ENCODE measurements at places on chromosomes 5 and 9.

DNA sequence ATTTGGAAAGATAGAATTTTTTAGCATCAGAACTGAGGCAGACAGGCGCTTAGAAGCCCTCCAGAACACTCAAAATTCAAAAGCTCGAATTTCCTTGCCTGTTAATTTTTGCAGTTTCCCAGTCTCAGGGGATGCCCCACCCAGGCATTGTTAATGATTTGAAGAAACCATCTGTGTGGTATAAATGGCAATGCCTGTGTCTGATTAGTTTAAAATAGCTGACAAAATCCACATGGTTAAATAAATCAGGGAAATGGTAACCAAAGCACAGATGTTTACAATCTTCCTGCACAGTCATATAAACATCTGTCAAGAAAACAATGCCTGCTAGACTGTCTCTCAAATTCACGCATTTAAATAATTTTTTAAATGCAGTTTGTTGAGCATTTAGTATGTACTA lies 185.2 kb upstream of the RGMB start:
- DNase-seq: no peak

- DNase-seq: no peak
These were observed 246.9 kb downstream of the TLR4 start for GRCh38 chr9:117951127-117951526.

DNA sequence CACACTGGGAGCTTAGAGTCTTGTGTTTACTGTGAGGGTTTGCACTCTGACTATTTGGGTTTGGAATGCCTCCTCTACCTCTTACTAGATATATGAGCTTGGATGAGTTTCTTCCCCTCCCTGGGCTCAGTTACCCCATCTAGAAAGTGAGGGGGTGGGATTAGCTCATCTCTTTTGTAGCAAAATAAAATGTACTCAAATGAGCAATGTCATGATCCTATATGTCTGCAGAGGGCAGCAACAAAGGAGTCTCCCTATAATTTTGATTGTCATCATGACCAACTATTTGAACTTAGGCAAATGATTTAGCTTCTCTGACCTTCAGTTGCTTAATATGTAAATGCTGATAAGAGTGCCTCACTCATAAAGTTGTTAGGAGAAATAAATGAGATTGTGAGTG lies 109.0 kb downstream of the DPYSL3 start:
- DNase-seq: no peak

DNA sequence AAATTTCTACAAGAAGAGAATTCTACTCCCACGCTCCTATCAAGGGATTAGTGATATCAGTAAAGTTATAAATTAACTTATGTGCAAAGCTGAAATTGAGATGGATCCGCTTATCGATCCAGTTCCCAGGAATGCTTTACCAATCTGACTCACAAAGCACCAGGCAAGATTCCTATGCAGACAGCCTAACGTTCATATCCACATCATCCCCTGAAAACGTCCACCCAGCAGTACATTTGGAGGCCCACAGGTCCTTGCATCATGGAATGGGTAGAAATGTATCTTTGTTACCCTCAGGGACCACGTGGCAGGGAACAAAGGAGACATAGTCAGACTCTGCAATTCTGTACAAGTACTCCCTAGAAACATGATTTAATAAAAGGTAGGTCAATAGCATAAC lies 147.4 kb downstream of the ESM1 start:
- DNase-seq: no peak

- DNase-seq: no peak
These were observed 83.4 kb downstream of the LIFR start for GRCh38 chr5:38473008-38473407.

GRCh38 chr5:178121391-178122276 lies 8.3 kb downstream of the N4BP3 start:
- no peak for DNase-seq

DNA sequence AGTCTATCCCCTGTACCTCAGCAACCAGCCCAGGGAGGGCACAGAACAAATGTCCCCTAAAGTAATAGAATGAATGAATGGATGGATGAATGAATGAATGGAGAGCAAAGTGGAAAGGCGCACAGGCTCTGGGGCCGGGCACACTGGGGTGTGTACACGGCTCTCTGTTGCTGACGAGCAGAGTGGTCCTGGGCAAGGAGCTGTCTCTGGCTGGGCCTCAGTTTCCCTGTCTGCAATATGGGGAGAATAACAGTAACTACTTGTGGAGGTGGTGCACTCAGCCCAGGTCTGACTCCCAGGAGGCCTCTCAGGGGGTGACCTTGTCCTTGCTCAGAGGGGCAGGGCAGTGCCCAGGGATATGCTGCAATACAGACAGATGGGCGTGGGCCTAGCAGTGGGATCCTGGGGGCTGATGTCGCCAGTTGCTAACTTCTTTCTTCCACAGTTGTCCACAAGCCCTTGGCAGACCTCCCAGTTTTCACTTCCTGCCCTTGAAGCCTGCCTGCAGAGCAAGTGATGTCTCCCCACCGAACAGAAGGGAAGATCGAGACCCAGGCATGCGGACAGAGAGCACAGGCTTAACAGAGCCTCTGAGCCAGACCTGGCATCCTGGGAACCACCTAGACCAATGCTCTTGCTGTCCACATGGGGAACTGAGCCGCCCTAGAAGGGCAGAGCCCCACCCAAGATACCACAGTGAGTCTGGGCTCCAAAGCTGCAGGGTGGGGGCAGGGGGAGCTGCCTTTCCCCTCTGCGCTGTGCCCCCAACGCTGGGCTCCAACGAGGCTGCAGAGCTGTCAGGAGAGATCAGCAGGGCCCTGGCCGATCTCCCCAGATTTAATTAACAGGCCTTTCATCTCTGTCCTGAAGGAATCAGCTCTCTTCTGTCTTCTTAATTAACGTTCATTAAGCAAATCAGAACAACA lies 13.6 kb upstream of the LAMC3 start:
- DNase-seq: no peak

- DNase-seq: no peak
These were observed 95.8 kb downstream of the LMNB1 start for GRCh38 chr5:126872561-126873354.

DNA sequence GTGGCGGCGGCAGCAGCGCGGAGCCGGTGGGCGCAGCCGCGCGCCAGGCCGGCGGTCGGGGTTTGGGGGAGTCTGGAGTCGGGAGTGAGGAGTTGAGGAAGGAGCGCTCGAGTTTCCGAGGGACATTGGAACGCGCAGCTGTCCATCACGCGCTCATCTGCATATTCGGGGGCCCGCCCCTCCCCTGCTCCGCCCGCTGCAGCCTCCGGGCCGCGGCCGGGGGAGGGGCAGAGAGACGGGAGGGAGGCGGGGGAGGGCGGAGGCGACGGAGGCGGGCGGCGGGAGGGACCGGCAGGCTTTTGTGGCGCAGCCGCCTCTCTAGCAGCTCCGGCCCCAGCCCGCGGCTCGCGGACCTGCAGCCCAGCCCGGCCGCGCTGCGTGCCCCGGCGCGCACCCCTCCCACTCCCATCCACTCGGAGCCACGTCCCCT lies at the start of gene IRX2:
IRX2 (minus strand) TSS at position 86 of the 430 bp plus-strand sequence. CDS start 264 bp downstream, outside the sequence.
- peak; percentile 32 for DNase-seq

- DNase-seq: no peak
These were observed 494.1 kb upstream of the TUSC1 start for GRCh38 chr9:26172301-26172700.

DNA sequence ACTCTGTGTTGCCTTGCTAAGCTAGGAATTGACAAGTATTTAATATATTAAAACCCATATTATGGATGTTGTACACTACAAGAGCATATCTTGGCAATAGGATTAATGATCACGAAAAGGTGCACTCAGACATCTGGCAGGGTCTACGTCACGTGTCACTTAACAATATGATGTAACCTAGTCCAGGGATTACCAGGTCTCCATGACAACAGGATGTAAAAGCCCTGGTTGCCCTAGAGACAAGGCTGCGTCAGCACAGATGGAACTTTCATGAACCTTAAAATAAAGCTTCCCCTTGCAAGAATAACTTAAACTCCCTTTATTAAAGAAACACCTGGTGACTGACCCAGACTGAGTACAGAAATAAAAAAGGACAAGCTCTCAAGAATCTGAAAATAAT lies 717.8 kb downstream of the CDH18 start:
- DNase-seq: no peak

DNA sequence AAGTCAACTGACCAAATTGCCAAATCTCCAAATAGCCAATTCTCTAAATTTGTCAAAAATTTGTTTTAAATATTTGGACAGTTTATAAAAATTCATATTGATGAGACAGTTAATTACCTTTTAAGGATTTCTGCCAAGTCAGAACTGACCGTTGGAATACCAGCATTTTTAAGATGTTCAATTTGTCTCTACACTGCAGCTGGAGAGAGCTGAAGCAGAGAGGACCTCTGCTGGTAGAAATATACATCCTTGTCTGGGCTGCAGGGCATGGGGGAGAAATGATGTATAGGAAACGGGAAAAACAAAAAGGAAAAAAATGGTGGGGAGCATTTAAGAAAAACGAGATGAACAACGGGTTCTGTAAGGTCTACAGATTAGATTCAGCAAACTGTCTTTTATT lies 16.8 kb downstream of the NR6A1 start:
- DNase-seq: no peak

DNA sequence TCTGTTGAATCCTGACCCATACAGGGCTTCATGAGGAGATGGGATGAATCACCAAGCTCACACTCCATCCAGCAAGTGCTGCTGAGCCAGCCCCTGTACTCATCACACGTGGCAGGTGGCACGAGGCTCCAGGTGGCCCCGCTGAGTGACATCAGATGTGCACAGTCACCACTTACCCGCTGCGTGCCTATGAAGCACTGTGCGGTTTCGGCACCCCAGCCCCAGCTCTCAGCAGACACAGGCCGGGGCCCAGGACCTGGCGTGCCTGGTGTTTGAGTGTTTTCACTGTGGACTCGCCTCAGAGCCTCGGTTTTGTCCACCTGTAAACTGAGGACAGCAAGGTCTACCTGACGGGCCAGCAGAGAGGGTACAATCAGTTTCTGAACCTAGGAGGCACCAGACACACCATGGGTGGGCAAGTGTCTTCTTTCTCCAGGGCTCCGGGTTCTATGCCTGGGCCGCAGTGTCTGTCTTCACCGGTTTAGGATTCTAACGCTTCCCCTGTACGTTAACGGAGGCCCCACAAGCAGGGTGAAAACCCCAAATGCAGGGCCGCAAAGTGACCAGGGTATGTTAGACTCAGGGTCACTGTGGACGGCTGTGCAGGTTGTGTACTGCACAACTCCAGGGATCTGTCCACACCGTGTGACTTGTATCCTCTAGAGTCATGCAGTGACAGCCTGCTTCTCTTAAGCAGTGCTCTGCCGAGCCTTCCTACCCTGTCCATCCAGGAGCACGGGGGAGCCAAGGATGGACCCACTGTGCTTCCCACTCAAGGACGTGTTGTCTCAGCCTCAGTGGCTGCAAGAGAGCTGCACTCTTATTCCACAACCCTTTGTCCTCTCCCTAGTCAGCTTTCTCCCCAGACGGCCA lies 44.3 kb upstream of the COL5A1 start:
- no peak for DNase-seq

- DNase-seq: no peak
These were observed 10.3 kb downstream of the SMIM32 start for GRCh38 chr5:136182618-136183017.

DNA sequence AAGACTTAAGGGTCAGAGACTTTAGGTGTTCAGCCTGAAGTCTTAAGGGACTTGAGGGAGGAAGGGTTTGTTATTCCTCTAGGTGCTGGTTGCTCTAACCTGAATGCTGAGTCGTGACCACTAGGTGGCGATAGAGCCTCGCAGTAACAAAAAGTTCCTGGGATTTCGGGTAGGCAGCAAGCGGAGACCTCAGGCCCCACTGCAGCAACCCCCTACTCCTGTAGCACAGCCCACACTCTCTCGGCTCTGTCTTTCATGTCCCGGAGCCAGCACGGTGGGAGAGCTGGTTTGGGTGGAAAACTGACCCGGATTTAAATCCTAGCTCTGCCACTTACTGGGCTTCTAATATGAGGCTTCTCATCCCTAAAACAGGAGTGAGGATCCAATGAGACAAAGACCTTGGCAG lies 100.3 kb upstream of the PANK3 start:
- peak; percentile 55 for DNase-seq

- DNase-seq: no peak
These were observed 13.0 kb upstream of the SUSD3 start for GRCh38 chr9:93045521-93045920.

DNA sequence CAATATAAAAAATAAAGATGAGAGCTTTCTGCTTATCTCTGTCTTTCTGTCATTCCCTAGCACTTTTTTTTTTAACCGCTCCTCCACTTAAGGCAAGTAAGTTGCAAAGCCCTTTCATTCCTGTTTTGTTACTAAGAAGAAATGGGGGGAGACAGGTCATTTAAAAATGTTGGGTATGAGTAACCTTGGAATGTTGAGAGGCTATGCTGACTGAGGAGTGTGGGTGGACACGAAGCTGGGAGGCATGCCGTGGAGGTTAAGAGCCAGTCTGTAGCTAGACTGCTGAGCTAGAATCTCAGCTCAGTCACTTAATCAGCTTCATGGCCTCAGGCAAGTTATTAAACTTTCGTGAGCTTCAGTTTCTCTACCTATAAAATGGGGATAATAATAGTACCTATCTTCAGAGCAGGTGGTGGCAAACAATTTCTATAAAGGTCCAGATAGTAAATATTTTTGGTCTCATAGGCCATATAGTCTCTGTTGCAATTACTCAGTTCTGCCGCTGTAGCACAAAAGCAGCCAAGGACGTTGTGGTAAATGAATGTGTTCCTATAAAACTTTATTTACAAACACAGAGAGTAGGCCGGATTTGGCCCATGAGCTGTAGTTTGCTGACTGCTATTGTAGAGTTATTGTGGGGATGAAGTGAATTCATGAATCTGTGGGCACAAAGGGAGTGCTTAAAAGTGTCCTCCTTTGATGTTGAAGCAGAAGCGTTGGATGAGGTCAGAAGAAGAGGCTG lies 220.0 kb downstream of the GABBR2 start:
- no peak for DNase-seq

DNA sequence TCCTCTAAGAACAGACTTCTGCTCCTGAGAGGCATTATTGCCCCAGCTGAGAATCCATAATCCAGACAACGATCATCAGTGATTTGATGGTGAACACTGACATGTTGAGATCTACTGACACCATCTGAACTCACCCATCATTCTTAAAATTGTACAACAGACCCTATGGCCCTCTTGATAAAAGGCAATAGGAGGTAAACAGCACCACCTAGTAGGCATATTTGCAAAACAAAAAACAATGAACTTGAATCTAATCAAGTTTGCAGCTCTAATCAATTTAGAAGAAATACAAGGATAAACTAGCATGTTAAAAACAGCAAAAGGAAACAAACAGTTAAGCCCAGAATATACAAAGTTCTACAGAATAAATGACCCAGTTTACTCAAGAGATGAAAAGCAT lies 89.6 kb downstream of the SFXN1 start:
- no peak for DNase-seq

GRCh38 chr5:33601881-33602280 lies 161.1 kb downstream of the TARS1 start:
- DNase-seq: no peak

Measured in hematopoietic multipotent progenitor cell (in vitro differentiated cells).